Vagina (tissue), 2 donors: ENCODE measurements at places on chromosomes 16 and 17.
A peak's percentile ranks its signal among the peaks of the same experiment; 100 is the strongest.

GRCh38 chr17:55427587-55427882 is 5.9 kb upstream of the MMD start:
- DNase-seq, result no peak

DNA sequence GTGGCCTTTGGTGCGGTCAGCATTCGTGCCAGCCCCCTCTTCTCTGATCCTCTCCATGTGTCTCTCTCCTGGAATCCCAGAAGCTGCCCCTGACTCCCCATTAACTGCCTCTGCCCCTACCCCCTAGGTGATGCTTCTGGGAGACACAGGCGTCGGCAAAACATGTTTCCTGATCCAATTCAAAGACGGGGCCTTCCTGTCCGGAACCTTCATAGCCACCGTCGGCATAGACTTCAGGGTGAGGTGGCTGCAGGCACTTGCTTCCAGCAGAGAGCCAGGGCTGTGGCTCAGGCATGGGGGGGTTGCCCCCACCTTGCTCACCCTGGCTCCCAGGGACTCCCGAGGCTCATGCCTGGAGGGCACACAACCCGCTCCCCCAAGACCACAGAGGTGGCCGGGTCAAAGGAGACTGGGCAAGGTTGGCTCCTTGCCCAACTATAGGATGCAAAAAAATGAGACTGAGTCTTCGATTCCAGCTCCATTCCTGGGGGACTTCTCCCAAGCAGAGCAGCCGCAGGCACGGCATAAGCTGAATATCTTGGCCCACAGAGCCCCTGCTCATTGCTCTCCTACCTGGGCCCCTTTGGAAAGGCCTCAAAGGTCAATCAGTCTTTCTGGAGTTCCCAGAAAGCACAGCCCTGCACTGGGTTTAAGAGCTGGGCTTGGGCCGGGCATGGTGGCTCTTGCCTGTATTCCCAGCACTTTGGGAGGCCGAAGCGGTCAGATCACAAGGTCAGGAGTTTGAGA is 3.8 kb downstream of the RAB37 start:
- no peak for DNase-seq

DNA sequence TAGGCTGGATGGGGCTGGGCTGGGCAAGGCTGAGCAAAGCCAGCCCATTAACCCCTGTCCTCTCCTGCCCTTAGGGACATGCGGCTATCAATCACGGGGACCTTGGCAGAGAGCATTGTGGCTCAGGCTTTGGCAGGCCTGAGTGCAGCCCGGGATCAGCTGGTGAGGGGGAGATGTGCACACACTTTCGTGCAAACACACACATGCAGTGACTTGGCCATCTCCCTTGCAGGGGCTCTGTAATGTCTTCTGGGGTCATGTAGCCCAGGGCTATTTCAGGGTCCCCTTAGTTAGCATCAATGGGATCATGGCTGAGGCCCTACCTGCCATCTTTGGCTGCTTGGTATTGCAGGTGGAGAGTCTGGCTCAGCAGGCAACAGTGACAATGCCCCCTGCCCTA is 6.9 kb downstream of the CARMIL2 start:
- no peak for DNase-seq

DNA sequence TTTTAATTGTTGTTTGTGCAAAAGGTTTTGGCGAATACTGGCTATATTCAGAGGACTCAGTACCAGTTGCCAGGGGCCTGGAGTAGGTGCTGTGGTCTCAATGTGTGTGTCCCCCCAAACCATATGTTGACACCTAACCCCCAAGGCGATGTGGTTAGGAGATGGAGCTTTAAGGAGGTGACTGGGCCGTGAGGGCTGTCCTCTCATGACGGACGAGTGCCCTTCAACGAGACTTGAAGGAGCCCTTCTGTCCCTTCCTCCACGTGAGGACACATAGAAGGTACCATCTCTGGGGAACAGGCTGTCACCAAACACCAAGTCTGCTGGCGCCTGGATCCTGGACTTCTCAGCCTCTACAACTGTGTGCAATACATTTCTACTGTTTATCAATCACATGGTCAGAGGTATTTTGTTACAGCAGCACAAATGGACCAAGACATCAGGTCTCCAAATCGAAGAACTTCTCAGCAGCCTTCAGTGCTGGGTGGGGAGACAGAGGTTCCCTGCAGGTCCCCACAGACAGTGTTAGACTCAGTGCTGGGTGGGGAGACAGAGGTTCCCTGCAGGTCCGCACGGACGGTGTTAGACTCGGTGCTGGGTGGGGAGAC is 24.8 kb upstream of the METRNL start:
- DNase-seq, result peak; percentile 81

DNA sequence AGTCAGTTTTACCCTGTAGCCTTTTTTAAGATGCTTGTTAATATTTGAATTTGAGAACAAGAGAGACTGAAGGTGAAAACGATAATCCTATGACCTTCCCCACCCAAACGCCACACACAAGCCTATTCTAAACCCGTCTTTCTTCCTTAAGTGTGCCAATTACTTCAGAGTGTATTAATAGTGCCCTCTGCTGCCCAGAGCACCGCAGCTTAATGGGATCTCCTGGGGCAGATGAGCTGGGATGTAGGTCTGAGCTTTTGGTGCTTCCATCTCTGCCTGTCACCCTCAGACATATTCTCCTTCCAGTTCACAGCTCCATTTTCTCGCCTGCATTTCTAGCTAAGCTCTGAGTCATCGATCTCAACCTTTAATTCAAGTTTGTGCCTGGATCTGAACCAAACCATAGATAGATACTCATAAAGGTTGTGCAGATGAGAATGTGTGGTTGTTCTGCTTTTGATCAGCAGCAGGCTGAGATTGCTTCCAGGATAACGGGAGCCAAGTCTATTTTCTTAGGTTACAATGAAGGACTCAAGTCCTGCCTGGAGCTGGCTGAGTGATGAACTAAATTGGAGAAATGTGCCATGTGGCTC is 46.4 kb upstream of the CDH13 start:
- DNase-seq, result no peak

- DNase-seq, result no peak
Measured at GRCh38 chr17:68771867-68772515, 170.8 kb upstream of the FAM20A start.

DNA sequence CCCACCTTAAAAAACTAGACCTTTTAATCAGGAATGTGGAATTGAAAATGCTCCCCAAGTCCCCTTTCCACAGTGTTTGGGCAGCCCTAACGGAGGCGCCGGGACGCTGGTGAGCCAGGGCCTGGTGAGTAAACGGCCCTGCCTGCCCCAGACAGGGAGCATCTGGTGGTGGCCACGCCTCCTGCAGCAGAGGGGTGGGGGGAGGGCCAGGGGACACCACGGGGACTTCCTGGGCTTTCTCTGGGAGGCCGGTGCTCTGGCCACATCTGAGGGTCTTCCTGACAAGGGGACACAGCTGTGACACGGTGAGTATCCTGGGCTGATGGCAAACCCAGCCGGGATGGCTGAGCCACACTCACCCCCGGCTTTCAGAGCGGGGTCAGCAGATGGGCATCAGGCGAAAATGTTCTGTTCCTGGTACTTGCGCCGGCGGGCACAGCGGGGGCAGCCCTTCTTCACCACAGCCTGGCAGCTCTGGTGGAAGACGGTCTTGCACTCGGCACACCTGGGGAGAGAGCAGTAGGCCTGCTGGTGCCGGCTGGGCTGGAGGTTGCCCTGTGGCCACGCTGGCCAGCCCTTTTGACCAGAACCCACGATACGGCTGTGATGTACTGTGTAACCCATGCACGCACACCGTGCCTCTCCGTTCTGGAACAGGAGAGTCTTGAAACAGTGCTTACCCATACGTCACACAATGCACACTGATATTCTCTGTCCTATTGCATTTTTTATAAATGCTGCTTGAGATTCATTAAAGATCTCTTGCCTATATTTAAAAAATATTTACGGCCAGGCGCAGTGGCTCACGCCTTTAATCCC is 5.0 kb upstream of the ARHGAP27 start:
- no peak for DNase-seq
